HT-29 (cell line): ENCODE measurements at places on chromosomes 3 and 15.

- DNase-seq, result no peak
These were observed 547.7 kb upstream of the MCTP2 start for GRCh38 chr15:93683651-93684050.

DNA sequence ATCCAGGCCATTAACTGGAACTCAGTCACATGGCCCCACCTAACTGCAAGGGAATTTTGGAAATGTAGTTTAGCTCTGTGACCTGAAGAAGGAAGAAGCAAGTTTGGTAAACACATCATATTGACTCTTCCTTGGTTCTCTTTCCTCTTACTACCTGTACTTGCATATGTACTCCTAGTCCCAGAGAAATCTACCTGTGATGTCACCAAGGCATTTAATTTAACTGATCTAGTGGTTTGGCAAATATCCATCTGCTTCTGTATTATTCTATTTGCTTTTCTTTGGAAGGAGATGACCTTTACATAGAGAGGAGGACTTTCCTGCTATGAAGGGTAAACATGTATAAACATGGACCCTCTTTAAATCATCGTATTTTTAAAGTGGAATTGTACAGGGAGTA is 150.8 kb downstream of the TMEM108 start:
- no peak for DNase-seq

DNA sequence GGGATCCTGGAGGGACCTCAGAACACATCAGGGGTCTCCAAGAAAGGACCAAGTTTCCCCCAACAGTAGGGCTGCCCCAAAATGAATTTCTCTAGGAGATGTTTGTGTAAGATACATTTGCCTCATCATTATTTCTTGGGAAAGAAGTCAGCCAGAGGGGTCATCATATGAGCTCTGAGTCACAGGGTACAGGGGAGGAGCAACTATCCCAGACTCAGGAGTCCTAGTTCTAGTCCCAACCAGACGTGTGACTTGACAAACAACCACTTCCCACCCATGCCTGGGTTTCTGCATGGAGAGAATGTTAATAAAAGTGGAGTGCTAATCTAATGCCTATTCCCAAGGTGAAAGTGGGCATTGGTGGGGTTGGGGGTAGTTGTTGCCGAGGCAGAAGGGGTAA is 144.1 kb downstream of the ALDH1A2 start:
- no peak for DNase-seq

- DNase-seq, result no peak
These were observed 91.8 kb downstream of the SSR3 start for GRCh38 chr3:156463123-156463522.

- no peak for DNase-seq
These were observed 40.1 kb downstream of the CBLB start for GRCh38 chr3:105828703-105829102.

DNA sequence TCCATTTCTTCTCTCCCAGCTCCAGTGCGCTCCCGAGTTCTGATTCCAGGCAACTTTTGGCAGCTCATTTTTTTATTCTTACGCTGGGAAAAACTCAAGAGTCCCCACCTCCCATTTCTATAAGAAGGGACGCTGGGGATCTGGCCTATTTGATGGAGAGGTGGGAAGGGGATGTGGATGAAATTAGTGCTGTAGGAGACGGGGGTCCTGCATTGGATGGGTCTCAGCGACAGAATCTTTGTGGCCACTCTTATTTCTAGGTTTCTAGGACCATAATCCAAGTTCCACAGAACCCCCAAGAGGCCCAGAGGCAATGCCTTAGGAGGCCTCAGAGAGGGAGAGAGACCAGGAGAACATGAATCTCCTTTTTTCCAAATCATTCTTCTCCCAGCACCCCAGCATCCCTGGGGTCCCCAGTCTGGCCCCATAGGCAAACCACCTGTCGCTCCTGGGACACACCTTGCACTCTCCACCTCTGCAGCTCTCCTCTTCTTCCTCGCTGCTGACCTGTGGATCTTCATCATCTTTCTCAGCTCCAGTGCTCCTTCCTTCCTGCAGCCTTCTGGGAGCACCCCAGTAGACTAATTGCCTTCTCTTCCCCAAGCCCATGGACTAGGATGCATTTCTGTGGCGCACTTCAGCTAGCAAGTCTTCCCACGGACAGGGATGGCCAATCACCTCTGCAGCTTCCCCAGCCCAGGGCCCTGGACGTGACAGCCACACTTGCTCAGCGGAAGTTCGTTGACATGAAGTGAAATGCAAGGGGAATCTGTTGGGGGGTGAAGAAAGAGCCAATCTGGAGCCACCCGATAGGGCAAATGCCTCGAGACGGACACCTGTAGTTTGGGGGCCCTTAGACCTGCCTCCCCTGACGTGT is 100.1 kb upstream of the ALDH1A3 start:
- no peak for DNase-seq

GRCh38 chr15:80568298-80568697 is 126.8 kb upstream of the ABHD17C start:
- no peak for DNase-seq

DNA sequence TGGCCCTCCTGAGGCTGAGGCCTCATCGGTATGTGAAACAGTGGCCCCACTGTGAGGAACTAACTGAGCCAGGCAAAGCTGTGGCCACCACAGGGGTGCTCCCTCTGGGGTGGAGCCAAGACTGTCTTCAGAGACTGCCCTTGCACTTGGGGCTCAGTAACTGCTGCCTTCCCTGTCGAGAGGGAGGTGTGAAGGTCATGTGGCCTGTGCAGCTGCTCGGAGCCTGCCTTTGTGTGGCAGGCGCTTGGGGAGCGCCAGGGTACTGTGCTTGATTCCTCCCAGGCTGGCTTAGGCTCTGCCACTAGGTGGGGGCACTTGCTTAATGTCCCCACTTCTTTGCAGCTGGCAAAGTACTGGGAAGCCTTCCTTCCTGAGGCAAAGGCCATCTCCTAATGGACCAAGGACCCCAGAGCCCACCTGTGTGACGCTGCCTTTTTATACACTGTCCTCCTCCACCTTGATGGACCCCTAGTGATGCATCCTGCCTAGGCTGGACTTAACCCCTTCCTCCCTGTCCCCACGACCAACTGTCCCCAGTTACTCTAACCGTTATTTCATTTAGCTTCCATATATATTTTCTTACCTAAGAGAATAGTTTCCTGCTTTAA is 14.2 kb upstream of the SNX22 start:
- DNase-seq, result no peak

DNA sequence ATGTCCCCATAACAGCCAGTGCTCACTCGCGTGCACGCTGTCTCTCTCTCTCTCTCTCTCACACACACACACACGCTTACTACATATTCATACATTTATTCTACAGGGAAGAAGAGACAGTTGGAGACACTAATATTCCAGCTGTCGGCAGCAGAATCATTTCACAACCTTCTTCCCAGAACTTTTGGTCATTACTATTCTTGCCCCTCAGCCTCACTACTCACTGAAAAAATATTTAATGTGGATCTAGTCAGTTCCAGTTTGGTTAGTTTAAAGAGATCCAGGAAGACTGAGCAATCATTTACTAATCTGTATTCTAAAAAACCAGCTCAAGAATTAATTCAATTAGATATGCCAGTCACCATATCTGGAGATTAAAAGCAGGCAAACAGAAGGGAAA is 394.9 kb downstream of the PTPRG start:
- no peak for DNase-seq

DNA sequence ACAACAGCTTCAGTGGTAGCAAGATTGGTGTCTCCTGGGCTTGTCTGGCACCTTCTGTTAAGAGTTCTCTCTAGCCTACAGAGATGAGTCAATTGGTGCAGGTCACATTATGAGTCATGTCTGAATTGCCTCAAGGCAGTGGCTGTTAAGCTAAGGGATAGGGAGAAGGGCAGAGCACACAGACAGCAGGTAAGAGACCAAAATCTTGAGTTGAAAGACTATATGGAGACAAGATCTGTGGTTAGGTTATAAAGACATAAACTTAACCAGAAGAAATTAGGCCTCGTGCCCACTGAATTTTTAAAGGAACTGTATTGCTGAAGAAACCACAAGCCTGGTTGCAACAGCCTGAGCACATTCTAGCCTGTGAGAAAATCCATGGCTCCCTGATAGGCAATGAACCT is 19.2 kb upstream of the KPNA1 start:
- peak; percentile 25 for DNase-seq

GRCh38 chr3:187685948-187686347 is 15.8 kb upstream of the SST start:
- DNase-seq, result no peak

DNA sequence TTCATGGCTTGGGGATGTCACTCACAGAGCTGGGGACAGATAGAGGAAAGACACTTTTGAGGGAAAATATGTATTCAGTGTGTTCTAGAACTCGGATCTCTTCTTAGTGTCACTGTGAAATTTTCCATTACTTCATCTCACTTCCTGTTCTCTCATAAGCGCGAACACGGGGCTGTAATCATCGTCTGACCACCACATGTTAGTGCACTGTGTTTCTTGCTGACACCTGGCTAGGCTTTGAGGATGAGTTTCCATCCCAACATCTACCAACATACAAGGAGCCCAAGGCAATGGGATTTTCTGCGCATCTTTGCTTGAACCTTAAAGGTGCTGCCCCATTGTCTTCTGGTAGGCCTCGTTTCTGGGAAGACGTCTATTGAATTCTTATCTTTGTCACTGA is 84.0 kb downstream of the LIPC start:
- no peak for DNase-seq

- DNase-seq, result peak; percentile 71
These were observed 407.3 kb upstream of the ONECUT1 start for GRCh38 chr15:53197426-53197839.

DNA sequence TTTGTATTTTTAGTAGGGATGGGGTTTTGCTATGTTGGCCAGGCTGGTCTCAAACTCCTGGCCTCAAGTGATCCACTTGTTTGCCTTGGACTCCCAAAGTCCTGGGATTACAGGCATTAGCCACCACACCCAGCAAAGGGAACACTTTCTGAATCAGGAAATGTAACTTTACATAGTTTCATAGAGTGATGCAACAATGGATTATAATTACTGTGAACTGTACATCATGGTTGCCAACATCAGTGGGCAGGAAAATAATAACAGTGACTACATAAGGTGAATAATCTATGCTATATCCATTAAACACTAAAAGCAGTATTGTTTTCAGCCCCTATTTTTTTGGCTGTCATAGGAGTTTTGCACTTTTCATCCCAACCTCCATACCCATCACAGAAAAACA is 5.0 kb upstream of the KPNA1 start:
- DNase-seq, result no peak

DNA sequence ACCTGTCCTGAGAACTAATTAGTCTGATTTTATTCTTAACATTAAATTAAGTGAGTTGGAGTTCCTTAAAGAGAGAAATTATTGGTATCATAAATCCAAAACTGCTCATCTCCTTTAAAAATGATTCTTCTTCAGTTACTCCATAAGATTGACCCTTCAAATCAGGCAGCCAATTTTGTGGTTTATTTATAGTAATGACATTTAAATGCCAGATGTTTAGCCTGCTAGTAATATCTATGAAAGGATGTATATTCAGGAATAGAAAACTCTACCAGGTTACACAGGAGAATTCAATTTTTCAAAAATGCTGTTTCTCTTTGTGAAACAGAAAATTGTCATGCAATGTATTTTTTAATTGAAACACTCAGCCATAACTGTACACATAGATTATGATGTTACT is 457.8 kb upstream of the ROBO2 start:
- no peak for DNase-seq

GRCh38 chr15:61820951-61821350 is 239.3 kb downstream of the VPS13C start:
- no peak for DNase-seq

- DNase-seq, result no peak
These were observed 33.0 kb downstream of the CCDC39 start for GRCh38 chr3:180646187-180646790.

DNA sequence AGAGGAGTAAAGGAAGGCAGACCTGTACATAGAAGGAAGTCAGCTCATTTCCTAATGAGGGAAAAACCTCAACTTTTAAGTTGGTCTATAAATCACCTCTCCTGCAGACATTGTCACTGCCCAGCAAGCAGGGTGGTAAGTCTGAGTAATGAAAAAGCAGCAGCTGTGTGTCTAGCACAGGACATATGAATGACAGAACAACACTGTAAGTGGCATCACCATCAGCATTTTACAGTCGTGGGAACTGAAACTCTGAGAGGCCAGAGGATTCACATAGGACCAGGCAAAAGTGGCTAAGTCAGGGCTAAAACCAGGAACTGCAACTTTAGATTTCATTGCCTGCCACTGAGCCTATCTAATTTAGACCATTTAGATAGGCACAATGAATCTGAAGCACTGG is 235.6 kb downstream of the CLSTN2 start:
- no peak for DNase-seq

DNA sequence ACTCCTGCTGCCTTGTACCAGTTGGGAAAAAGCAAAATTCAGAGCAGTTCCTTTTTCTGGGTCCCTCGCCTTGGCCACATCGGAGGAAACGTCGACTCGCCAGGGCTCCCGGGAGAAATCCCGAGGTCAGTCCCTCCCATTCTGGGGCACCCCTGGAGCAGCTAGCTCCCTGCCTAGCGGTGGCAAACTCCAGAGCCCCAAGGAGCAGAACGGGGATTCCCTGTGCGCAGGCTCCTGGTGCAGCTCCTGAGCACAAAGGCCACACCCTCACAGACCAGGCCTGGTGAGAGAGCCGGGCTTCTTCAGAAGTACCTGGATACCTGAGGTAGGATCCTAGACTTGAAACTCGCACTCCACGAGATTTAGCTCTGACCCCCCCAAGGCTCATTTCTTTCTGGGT is 2.6 kb downstream of the LRRC3B start:
- DNase-seq, result no peak

DNA sequence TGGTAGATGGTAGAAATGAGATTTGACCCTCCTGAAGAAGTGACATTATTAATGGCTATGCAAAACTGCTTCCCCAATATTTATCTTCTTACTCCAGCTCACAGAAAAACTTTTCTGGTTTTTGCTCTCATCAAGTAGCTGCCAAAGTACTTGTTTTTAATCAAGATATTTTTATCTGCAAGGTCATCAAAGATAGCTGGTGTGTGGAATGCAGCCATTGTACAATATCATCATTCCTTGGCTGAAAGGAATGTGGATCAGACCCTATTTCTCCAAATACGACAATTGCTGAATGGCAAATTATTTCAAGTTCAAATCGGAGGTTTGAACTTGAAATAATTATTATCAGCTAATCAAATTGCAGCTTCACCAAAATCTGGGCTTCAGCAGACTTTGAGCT is 126.9 kb upstream of the SLC7A14 start:
- no peak for DNase-seq

DNA sequence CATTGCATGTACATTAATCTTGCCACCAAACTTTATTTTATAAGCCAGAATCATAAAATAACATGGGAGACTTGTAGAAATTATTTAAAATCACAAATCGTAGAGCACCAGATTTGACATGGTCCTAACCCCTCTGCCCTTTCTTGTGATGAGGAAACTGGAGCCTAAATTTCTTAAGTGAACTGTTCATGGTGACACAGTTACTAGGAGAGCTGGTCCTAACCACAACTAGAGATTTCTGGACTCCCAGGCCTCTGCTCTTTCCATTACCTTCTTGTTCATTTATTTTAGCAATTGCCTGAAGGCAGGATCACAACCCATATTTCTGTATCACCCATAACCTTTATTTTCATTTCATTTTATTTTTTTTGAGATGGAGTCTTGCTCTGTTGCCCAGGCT is 352.5 kb downstream of the LPP start:
- DNase-seq, result no peak
